Brain (organoid and tissue), 16 donors: ENCODE measurements at places on chromosomes 11 and 22.

DNA sequence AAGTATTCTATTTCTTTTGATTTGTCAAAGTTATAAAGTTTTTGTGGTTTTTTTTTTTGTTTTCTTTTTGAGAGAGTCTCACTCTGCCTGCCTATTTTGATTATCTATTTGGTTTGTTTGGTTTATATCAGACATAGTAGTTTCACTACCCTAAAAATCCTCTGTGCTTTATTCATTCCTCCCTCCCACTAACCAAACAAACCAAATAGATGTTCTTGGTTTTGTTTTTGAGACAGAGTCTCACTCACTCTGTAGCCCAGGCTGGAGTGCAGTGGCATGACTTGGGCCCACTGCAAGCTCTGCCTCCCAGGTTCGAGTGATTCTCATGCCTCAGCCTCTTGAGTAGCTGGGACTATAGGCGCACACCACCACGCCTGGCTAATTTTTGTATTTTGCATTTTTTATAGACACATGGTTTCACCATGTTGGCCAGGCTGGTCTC, 67.9 kb downstream of the ENTHD1 start:
- DNase-seq: no peak

DNA sequence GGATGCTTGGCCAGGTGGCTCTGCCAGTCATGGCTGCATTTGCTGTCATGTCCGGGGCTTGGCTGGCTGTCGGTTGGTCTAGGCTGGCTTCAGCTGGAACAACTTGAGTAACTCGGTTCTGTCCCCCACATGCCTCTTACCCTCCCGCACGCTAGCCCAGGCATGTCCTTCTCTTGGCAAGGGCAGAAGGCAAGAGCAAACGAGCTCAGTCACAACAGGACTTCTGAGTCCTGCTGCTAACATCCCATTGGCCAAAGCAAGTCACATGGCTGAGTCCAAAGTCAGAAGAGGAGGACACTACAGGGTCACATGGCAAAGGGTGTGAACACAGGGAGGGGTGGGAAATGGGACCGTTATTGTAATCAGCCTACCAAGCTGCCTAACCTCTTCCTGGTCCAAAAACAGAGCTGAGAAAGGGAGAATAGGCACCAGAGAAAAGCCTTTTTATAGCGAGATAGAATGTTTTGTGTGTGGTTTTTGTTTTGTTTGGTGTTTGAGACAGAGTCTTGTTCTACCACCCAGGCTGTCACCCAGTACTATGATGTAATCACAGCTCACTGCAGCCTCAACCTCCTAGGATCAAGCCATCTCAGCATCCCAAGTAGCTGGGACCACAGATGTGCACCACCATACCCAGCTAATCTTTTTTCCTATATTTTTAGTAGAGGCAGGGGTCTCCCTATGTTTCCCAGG, 81.9 kb downstream of the MN1 start:
- DNase-seq: no peak

DNA sequence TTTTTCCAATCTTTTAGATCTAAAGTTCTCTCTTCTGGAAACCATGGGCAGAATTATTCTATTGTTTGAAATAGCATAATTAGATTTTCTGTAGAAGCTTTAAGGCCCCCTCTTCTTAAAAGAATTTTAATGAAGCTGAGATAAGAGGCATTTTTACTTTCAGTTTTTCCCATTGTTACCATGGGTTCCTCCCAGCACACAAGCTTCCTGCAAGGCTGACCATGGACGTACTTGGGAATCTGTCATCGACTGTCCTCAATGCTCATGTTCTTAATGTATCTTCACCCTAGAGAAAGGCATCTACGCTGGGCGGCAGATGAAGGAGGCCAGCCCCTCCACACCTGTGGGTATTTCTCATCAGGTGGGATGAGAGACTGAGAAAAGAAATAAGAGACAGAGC, 11.1 kb downstream of the OR52K2 start:
- DNase-seq: no peak

GRCh38 chr11:112143597-112143996, 20.3 kb downstream of the IL18 start:
- no peak for DNase-seq

DNA sequence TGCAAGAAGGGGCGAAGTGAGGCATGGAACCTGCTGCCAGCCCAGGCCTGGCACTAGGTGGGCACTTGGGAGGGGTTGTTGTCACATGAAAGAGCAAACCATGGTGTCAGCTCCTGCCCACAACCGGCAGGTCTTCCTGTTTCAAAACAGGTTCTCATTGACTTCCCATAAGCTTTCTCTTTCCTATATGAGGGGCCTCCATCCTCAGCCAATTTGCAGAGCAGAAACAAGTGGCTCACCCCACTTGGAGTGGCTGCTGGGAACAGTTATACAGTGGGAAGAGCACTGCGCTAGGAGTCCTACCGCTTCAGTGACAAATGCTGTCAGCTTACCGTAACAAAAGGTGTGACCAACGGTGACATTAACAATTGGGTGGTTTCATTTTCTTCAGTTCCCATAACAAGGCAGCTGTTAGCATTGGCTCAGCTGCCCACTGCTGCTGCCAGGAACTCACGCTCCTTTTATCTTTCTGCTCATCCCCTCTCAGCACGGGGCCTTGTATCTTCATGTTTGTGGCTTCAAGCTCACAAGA, 10.2 kb upstream of the SSTR3 start:
- no peak for DNase-seq

DNA sequence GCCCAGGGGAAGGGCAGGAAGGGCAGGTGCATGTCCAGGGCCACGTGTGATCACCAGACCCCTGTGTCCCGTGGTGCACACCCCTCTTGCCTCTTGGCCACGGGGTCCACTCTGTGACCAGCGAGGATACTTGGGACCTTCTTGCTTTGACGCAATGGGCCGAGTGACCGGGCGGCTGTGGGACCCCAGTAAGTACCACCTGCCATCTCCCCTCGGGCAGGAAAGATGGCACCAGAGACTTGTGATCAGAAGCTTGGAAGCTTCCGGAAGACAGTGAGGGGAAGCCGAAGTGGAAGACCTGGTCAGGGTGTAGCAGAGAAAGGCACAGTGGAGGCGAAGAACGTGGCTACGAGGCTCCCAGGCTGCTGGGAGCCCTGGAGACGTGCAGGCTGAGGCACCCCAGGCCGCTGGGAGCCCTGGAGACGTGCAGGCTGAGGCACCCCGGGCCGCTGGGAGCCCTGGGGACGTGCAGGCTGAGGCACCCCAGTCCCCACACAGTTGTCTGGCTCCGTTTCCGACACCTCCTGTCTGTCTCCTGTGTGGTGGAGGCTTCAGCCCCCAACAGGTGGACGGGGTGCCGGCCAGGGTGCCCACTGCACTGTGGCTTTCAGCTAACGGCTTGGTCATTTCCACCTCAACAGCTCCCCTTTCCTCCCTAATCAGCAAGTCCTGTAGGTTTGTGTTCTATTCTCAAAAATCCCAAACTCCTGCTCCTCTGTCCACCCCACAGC, 663.5 kb downstream of the BRD1 start:
- DNase-seq: no peak

DNA sequence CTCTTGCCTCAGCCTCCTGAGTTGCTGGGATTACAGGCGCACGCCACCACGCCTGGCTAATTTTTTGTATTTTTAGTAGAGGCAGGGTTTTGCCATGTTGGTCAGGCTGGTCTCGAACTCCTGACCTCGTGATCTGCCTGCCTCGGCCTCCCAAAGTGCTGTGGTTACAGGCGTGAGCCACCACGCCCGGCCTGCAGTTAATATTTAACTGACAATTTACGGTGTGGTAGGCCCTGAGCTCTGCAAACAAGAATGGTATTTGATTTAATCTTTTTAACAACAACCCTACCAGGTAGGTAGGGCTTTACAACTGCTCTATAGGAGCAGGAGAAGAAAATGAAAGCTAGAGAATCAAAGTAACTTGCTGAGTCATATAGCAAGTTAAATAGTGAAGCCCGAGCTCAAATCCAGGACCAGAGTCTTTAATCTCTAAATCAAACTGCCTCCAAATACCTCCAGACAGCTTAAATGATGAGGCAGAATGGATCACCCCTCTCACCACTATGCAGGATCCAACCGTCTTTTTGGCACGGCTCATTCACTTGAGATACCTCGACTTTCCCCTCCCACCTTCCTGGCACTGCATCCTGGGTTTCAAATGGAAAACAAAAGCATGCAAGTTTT, 9.4 kb downstream of the UEVLD start:
- no peak for DNase-seq

DNA sequence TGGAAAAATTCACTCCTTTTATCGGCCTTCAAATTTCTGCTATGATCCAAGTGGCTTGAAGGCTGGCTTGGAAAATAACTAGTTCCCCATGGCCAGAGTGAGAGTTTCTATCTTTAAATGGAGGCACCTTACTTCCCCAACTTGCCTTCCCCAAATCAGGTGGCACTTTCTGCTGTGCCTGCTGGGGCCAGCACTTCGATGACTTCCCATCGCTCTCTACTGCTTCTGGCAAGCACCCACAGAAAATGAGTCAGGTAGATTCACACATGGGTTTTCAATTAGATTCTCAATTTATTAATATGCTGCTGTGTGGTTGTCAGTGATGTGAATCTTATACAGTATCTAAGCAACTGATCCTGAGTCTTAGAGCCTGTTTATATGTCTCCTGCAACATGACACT, 398.8 kb upstream of the RAG2 start:
- no peak for DNase-seq

DNA sequence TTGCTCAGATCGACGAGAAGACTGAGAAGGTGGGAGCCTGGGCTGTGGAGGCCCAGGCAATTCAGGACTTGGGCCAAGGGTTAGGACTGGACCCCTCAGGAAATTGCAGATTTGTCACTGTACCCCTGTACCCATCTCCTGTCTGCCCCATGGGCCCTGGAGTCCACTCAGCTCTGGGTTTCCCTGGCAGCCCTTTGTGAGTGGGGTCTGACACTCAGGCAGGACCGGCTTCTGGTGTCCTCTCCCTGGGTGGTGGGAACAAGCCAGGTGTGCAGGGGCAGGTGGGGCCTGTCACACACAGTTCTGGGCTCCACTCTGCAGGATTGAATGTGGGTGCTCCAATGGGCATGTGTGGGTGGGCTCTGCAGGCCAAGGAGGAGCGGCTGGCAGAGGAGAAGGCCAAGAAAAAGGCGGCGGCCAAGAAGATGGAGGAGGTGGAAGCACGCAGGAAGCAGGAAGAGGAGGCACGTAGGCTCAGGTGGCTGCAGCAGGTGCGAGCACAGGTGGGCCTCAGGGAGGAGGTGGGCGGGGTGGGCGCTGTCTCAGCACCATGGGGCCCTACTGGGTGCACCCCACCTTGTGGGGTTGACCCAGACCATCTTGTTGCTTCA, 21.6 kb downstream of the INCENP start:
- no peak for DNase-seq

DNA sequence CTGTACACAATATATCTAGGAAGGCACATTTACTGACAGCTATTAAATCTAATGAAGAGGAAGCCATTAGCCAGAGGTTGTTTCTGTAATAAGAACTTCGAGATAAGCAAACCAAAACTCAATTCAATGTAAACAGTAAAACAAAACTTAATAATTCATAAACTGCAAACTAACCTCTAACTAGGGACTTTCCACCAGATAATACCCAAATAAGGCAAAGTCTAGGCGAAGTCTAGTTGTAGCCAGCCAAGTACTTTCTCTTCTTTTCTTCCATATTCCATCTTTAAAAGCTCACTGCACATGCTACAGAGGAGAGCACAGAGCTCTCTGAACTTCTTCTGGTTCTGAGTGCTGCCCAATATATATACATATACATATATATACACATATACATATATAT, 229.9 kb upstream of the ANO5 start:
- DNase-seq: no peak

GRCh38 chr22:22959147-22959827, 71.7 kb downstream of the IGLL5 start:
- peak; percentile 96 for DNase-seq

DNA sequence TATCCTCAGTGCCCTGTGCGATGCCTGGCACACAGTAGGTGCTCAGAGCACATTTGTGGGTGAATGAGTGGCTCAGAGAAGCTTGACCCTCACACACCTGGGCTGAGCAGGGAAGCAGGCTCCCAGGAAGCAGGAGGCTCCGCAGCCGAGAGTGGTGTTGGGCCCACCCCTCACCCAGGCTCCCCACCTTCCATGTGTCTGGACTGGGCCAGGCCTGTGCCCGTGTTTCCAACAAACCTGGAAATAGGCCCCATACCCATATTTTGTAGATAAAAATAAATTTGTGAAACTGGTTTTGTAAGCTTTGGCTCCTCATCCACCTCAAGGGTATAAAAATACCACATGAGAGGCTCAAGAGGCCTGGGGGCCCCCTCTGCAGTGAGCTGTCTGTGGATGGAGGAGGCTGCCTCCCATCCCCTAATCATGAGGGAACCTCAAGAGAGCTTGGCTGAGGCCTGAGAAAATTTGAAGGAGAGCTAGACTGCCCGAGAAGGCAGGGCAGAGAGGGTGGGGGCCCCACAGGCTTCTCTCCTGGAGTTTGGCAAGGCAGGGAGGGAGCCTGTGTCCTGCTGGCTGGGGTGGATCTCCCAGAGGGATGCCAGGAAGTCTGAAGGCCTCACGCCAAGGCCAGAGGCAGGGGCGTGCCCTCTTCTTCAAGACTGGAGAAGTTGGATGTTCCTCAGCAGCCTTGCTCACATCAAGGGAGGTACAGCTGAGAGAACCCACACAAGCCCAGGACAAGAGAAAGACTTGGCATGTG, 147.0 kb upstream of the NECTIN1 start:
- no peak for DNase-seq

DNA sequence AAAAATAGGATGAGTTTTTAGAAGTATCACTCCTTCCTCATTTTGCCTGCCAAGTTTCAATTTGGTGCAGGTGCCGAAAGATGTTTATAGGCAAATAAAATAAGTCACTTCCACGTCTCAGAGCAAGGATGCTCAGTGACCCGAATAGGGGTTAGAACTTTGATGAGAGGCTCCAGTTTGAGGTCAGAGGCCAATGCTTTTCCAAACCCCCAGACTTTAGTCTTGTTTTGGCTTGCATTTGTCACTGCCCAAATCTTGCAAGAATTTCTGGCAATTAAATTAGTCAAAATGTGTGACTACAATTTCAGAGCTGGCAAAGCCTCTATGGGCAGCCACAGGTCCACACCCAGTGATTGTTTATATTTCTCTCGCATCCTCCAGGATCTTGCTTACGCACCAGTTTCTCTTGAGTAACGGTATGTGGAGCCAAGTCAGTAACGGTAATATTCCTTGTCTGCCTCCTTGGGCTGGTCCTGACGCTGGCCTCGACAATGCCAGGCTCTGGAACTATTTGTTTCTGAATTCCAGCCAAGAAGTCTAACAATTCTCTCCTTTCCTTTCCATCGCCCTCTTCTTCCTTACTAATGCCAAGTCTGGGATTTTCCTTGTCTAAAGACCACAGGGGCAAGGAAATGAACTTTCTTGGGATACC, 9.9 kb upstream of the NUP160 start:
- DNase-seq: no peak

GRCh38 chr11:65109231-65110198, 2.2 kb upstream of the TM7SF2 start:
- DNase-seq: no peak

- DNase-seq: no peak
Measured at GRCh38 chr11:68040101-68040956, 1.5 kb downstream of the TCIRG1 start.

GRCh38 chr11:94023856-94024255, 2.7 kb downstream of the HEPHL1 start:
- DNase-seq: no peak
